Stimulated activated CD4-positive, alpha-beta T cell treated with anti-CD3 and anti-CD28 coated beads, Interleukin-2, amount 100 ng/mL, for 4 hours (primary cell): ENCODE measurements at places on chromosomes 1 and 21.

DNA sequence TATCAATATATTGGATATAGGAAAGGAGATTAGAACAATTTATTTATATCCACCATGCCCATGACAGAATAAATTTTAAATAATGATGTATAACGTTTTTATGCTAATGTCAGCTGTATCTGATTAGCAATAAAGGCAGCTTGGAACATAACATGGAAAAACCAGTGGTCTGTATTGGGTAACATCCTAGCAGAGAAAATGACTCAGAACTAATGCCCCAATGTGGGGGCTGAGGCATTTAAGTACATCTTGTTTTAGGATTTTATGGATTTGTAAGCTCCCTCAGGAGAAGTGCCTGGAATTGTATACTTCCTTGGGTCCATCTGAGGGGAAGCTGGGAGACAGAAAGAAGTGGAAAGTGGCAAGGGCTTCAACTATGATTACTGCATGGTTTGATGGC, 82.3 kb downstream of the HMCN1 start:
- DNase-seq = no peak

GRCh38 chr1:112619518-112620376, at the start of gene CAPZA1:
Gene CAPZA1 (plus strand): TSS chr1:112619832. CDS start chr1:112619845, 13 bp downstream.
- DNase-seq = peak; percentile 84

GRCh38 chr1:5615076-5615475, 377.1 kb downstream of the NPHP4 start:
- DNase-seq = no peak

GRCh38 chr1:92736395-92736794, 48.5 kb downstream of the EVI5 start:
- DNase-seq = no peak

- no peak for DNase-seq
These were observed 24.8 kb upstream of the CNIH3 start for GRCh38 chr1:224591326-224591725.

GRCh38 chr1:80457409-80457808, 1343.3 kb upstream of the ADGRL2 start:
- DNase-seq = no peak

DNA sequence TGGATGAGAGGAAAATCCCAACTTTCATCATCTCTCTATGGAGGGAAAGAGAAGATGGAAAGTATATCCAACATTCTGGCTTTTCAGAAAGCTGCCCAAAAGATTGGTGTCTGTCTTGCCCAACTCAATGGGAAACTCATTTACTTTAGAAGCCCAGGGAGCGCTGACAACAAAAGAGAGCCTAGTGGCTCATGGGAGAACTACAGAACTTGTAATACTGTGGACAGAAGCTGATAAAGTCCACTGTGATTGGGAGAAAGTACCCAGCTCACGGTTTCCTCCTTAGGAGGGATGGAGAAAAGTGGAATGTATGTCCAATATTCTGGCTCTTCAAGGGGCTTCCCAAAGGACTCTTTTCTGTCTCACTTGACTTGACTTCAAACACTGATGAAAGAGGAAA, 66.0 kb downstream of the RGS21 start:
- no peak for DNase-seq

- no peak for DNase-seq
These were observed 504.4 kb upstream of the PLXNA2 start for GRCh38 chr1:208748387-208749165.

GRCh38 chr1:21020151-21020550, 156.5 kb downstream of the EIF4G3 start:
- no peak for DNase-seq

GRCh38 chr1:54577612-54578011, 29.6 kb downstream of the ACOT11 start:
- no peak for DNase-seq
